ENCODE measurements at places on chromosomes 1 and 21. TPM values are rescaled to one million over a fixed set of nuclear protein-coding genes. Genes with fewer than 3 reads are reported as not detected.

DNA sequence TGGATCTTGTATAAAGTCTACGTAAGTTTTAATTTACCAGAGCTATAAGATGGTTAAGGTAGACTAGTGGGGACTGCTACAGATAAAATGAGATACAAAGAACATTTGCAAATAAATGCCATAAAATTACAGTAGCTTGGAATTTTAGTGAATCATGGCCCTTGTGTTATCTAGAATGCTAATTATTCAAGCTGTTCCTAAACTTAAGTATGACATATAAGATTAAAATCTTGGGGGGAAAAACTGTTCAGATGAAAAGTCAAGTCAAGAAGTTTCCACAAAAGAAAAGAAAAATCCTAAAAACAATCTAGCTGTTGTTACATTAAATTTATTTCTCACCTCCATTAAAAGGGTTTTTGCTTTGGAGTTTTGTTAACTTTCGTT lies 51.7 kb downstream of the SIM2 start:
- DNase-seq: no peak

The ABL2 gene
- total RNA-seq: 9.0 TPM

DNA sequence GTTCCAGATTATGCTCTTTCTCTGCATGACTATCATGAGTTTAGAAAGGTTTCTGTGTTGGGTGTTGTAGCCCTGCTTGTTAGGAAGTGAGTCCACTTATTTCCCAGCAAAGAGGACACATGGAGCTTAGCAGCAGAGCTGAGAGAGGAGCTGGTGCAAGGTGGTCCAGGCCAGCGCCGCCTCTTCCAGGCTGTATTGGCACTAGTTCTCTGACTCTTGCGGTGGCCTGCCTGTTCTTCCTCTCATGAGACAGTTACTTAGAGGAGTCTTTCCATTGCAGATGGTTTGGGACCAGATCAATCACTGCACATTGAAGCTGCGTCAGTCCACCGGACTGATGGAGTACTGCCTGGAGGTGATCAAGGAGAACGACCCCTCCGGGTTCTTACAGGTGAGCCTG lies 38.0 kb downstream of the TRIM67 start:
- DNase-seq: no peak

DNA sequence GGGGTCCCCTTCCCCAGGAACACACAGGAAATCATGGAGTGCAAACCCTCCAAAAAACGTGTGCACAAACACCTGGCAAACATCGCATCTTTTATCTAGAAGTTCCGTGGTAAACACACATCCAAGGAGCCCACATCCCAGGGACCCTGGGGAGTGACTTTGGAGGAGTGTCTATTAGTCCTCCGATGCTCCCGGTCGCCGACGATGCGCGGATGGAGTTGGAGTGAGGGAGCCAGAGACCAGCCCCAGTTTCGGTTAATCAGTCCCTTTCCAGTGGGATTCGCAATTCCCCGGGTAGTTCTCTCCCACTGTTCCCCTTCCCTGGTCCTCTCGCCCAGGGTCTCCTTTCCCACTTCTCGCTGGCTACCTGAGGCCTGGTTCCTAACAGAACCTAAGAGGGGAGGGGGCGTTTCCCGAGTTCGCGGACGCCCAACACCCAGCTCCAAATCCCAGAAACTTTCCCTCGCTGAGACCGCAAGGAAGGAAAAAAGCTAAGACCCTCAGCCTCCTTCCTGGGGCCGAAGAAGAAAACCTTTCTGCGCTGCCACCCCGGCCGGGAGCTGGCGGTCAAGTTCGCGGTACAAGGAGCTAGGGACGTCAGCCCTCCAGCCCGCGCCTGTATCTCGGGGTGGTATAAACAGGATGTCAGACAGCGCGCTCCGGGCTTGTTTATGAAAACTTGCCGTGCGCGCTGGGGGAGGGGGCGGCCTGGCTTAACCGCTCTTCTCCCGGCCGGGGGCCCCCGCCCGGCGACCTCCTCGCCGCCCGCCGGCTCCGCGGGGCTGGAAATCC lies 787 bp downstream of the JAK1 start:
- peak; percentile 63 for DNase-seq

- DNase-seq: no peak
Measured at GRCh38 chr1:214187933-214188332, 93.0 kb upstream of the SMYD2 start.

DNA sequence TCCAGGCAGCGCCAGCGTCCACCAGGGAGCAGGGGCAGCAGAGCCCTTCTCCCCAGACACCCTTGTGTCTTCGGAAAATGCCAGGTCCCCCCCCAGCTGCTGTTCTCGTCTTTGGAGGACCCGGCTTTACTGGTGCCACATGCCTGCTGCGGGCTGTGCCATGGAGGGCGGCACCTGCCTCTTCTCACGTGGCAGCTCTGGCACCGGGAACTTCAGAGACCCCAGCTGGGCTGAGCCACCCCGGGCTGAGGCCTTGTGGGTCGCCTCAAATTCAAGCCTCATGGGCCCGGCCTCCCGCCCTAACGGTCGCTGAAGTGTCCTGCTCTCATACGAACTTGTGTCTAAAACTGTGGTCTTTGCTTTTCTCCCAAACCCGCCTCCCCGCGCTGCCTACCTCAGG lies 27.0 kb upstream of the C1orf159 start:
- DNase-seq: no peak

DNA sequence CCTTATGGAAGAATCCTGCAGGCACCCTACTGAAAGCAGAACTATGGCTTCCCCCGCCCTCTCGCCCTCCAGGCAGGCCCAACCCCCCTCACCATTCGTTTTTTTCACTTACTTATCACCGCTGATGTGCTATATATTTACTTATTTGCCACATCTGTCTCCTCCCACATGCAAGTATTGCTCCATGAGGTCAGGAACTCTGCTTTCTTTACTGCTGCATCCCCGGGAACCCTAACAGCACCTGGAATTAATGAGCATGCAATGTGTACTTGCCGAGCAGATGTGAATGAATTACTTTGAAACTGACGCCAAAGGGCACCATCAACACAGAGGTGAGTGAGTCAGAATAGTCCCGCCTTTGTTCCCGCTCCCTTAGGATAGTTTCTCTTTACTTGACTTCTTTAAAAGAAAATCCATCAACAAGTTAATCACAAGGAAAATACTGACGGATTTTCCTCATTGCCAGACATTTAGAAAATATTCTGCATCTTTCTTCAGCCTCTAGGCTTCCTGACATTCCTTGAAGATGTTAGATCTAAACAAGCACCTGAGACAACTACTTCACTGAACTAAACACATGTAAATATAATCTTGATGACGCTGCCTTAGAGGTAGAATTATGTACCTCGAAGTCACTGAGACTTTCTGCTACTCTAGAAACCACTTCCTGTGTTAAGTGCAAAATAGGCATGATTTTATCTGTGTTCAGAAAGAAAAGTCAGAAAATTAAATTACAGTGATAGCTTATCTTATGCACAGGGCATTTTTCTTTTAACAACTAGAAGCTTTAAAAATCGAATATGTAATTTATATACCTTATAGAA lies 17.5 kb upstream of the RAB4A start:
- no peak for DNase-seq

DNA sequence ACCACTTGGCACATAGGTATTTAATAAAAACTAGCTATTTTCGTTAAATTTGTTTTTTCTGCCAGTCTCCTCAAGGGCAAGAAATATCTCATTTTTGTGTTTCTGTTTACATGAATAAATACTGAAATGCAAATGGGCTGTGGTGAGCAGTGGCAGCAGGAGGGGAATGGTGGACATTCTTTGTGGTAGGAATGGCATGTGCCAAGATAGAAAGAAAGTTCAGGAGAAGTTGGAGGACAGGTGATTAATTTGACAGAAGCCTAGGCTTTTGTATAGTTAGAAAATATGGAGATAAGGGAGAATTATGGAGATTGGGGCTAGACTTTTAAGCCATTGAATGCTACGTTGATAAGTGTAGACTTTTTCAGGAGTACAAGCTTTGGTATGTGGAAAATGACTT lies 8.6 kb downstream of the RAP1A start:
- no peak for DNase-seq
